ENCODE measurements at places on chromosomes 11 and 22.

- peak; percentile 37 for DNase-seq
Measured at GRCh38 chr11:67267188-67268080, 1.2 kb downstream of the GRK2 start.

DNA sequence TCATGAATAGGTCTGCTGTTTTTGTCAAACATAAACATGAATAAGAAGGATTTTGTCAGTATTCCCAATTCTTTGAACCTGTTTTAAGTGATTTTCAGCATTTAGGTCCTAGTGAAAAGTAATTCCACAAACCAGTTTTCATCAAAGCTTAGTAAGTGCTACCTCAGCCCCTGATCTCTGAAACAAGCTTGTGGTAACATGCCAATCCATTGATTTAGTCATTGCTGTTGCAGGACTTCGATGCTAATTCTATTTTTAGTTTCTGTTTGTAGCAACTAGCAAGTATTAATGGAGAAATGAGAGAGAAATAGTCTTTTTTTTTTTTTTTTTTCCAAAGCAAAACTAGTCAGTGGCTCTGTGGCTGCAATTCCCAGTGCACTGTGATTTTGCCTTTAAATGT is 91.4 kb downstream of the JRKL start:
- no peak for DNase-seq

GRCh38 chr11:26851696-26852095 is 129.8 kb upstream of the SLC5A12 start:
- DNase-seq: no peak

DNA sequence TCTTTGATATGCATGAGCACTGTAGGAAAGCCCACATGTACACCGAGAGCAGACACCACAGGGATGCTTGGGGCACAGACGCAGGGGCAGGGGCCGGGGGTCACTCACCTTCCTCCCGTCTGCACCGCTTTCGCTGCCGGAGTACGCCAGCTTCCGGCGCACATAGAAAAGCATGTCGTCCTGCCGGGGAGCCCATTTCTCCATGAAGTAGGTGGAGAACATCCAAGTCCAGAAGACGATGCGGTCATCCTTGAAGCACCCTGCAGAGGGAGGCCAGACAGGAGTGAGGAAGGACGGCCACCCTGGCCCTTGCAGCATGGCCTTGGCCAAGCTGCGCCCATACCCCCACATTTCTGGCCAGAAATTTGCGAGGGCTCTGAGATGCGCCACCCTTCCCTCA is 28.8 kb downstream of the KIAA0930 start:
- no peak for DNase-seq

GRCh38 chr11:66317723-66318599 is 1.1 kb upstream of the CD248 start:
- DNase-seq: no peak

GRCh38 chr11:44133335-44133946 is 38.0 kb downstream of the EXT2 start:
- peak; percentile 2 for DNase-seq

DNA sequence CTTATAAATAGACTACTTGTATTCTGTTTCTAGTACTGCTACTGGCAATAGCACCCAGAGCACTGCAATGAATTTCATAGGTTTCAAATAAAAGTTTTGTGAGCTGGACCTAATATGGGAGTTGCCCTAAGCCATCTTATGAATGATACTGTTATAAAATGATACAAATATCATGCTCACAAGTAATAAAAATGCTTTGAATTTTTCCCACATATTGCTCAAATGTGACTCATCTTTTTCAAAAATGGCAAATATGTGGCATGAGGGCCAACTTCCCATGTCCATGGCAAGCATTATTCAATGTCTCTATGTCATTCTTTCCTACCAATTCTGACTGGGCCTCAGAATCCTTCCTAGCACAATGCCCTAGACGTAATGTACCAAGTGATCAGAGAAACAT is 137.6 kb downstream of the TRPC6 start:
- no peak for DNase-seq

- DNase-seq: peak; percentile 34
Measured at GRCh38 chr11:84089072-84090057, 803.2 kb upstream of the CCDC90B start.
